ENCODE measurements at places on chromosomes 4 and X.
A peak's percentile ranks its signal among the peaks of the same experiment; 100 is the strongest.

- no peak for DNase-seq
Observed at GRCh38 chr4:104418286-104418685, 76.4 kb downstream of the CXXC4 start.

DNA sequence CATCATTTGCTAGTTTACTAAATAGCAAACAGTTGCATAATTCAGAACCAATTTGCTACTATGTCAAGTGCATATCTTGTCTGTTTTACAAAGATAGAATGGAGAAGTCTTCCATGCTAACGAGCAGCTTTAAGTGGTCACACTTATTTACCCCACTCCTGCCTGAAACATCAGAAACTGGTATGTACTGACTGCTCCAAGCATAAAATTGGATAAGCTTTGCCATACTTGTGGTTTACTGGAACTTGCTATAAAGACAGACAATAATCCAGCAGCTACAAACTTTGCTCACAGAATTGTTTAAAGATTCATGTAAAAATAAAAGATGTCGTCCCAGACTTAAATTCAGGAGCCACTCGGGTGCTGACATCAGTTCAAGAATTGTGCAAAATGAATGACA, 13.3 kb upstream of the CDKL2 start:
- no peak for DNase-seq

DNA sequence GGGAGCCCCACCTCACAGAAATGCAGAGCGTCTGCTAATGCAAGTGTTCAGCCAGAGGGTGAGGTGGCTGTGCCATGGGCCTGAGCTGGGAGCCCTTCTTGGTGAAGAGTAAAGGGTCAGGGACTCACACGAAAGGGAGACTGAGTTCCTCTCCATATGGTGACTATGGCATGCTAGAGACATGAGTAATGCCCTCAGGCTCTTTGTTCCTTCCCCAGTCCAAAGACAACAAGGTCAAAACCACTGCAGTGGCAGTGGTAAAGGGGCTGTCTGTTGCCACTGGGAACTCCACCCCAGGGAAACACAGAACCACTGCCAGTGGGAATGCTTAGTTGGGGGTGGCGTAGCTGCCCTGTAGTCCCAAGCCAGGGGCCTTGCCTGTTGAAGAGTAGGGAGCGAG, 22.4 kb downstream of the RAB40AL start:
- peak; percentile 7 for DNase-seq

DNA sequence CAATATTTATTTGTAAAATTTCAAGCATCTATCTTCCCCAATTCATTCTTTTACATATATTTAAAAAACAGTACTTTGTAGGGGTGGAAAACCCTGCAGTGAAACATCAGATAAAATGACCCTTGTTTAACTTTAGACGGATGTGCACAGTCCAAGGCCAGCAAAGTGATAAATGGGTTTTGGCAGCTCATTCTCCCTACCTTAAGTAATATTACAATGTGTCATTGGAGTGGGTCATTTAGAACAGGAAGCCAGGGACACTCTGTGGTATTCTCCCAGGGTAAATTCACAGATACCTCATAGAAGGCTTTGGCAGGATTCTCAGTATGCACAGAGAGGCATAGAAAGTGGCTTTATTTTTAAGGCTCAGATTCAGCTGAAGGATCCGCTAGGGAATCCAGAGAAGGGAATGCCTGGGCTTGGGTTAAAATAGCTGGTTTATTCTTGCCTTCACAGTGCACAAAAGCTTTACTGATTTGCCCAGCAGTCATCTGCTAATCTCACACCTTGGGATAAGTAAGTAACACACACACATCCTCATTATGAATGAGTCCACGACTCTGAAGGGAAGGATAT, 206.7 kb downstream of the RASL11B start:
- DNase-seq, result no peak

DNA sequence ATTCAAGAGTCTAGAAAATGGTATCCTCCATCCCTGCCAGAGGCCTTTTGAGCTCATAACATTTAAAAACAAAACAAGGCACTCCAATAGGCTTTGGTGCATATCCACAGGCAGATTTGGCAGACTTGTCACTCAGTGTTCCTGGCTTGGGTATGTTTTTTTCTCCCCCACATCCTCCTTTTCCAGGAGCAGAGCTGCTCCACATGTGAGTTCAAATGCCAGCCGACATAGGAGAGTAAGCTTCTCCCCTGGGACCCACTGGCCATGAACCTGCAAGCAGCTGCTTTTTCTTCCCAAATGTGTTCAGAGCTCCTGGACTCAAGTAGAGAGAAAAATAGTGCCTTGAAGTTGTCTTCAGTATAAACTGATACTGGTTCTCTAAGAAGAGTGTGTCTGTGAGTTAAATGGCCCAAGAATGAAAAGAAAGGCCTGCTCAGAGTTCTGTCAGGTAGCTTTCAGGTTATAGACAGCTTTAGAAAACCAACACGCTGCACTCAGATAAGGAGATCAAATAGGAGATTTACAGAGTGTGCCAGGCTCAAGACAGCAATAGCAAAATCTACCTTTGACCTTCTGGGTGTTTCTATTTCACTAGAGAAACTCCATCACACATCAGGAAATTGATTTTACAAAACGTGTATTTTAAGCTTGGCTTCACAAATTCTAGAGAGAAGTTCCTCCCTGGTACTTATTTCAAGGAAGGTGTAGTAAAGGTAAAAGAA, 162.5 kb upstream of the GALNT7 start:
- no peak for DNase-seq
